CD4-positive, alpha-beta T cell (primary cell): ENCODE measurements at places on chromosomes 3 and 15. TPM values are rescaled to one million over a fixed set of nuclear protein-coding genes. Genes with fewer than 3 reads are reported as not detected.
A peak's percentile ranks its signal among the peaks of the same experiment; 100 is the strongest.

GRCh38 chr3:22819209-22819608 is 383.9 kb upstream of the UBE2E2 start:
- H3K4me3 ChIP-seq, result no peak overlapping the region
- no peaks in the 10 kb centered on the region for H3K27me3 ChIP-seq
- no peaks in the 10 kb centered on the region for H3K36me3 ChIP-seq

- no peaks in the 10 kb centered on the region for H3K4me1 ChIP-seq
- peak overlapping the region; percentile 10 for H3K27ac ChIP-seq
- no peaks in the 10 kb centered on the region for H3K36me3 ChIP-seq
- H3K27me3 ChIP-seq, result no peaks in the 10 kb centered on the region
- peak; percentile 23 for DNase-seq
Observed at GRCh38 chr3:18499301-18499700, 74.2 kb upstream of the SATB1 start.

The BNC1 gene
- total RNA-seq, result not detected

The PLSCR2 gene
- not detected for total RNA-seq

The ABCF3 gene
- 166 TPM for total RNA-seq

GRCh38 chr3:112390783-112391641 is 58.1 kb downstream of the CD200 start:
- H3K4me1 ChIP-seq, result peaks cover 10% of the 10 kb centered on the region
- no peak overlapping the region for H3K4me3 ChIP-seq
- H3K27ac ChIP-seq, result no peak overlapping the region
- H3K36me3 ChIP-seq, result no peaks in the 10 kb centered on the region

DNA sequence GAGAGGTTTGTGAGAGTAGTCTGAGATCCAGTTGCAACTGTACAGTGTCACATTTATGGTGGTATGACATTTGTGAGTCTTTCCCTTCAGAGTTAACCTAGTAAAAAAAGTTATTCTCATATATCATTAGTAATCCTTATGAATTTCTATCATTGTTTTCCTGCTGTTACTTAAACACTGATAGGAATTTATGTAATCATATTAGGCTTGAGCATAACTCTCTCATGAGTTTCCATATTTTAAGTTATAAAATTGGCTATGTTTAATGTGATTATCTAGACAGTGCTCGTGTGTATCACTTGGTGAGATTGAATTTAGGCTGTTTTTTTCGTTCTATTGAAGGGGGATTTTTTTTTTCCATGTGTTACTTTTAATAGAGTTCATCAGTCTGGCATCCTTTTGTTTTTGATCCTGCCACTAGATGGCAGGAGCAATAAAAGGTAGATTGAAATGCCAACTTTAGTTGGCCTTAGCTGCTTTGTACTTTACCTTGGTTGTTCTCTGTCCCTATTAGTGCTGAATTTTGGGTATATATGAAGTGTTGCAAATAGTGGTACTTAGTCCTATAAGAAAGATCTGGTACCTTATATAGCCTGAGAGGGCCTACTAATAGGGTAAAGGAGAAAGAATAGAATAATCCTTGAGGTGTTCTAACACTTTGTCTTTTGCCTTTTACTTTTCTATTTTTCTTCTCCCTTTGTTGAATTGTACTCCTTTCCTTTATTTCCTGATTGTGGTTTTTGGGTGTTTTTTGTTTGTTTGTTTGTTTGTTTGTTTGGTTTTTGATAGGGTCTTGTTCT is 17.9 kb downstream of the STT3B start:
- no peaks in the 10 kb centered on the region for H3K36me3 ChIP-seq
- no peak overlapping the region for H3K4me3 ChIP-seq
- H3K27me3 ChIP-seq, result no peaks in the 10 kb centered on the region
- no peak overlapping the region for H3K27ac ChIP-seq

GRCh38 chr15:77568014-77568972 is 64.4 kb downstream of the LINGO1 start:
- H3K4me1 ChIP-seq, result no peaks in the 10 kb centered on the region
- no peaks in the 10 kb centered on the region for H3K36me3 ChIP-seq
- no peak overlapping the region for H3K4me3 ChIP-seq
- DNase-seq, result no peak
- no peaks in the 10 kb centered on the region for H3K27me3 ChIP-seq

The SLCO2A1 gene
- not detected for total RNA-seq

The ZNF80 gene
- 0.17 TPM for total RNA-seq

DNA sequence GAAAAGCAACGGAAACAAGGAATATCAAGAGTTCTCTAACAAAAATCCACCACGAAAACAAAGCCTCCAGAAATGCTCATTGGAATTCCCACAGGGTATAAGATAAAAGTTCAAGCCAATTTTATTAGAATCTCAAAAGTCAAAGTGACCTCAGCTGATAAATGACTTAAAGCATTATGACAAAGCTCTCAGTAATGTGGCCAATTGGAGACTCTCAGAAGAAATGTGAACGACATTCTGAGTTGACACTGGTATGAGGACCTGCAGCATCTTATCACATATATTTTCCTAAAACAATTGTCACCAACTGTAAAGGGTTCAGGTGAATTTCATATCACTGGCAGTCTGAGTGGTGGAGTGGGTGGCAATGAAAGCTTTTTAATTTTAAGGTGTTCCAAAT is 199.1 kb downstream of the FOXP1 start:
- H3K4me1 ChIP-seq, result peaks cover 23% of the 10 kb centered on the region
- no peak overlapping the region for H3K4me3 ChIP-seq
- no peaks in the 10 kb centered on the region for H3K36me3 ChIP-seq
- no peaks in the 10 kb centered on the region for H3K27me3 ChIP-seq
- no peak for DNase-seq
- H3K27ac ChIP-seq, result no peak overlapping the region

The ZDHHC19 gene
- not detected for total RNA-seq

GRCh38 chr15:82545478-82545877 is 5.2 kb upstream of the RPS17 start:
- peaks cover 9% of the 10 kb centered on the region for H3K4me1 ChIP-seq
- no peak for DNase-seq
- H3K27ac ChIP-seq, result no peak overlapping the region
- no peak overlapping the region for H3K4me3 ChIP-seq

GRCh38 chr3:156252656-156253055 is 132.3 kb downstream of the KCNAB1 start:
- H3K27ac ChIP-seq, result no peak overlapping the region
- no peaks in the 10 kb centered on the region for H3K4me1 ChIP-seq
- H3K36me3 ChIP-seq, result no peaks in the 10 kb centered on the region
- no peak overlapping the region for H3K4me3 ChIP-seq

- no peak overlapping the region for H3K4me3 ChIP-seq
- no peak for DNase-seq
- H3K27me3 ChIP-seq, result no peaks in the 10 kb centered on the region
- H3K27ac ChIP-seq, result no peak overlapping the region
Observed at GRCh38 chr3:128170866-128171516, 17.7 kb downstream of the EEFSEC start.

The MORC1 gene
- not detected for total RNA-seq

DNA sequence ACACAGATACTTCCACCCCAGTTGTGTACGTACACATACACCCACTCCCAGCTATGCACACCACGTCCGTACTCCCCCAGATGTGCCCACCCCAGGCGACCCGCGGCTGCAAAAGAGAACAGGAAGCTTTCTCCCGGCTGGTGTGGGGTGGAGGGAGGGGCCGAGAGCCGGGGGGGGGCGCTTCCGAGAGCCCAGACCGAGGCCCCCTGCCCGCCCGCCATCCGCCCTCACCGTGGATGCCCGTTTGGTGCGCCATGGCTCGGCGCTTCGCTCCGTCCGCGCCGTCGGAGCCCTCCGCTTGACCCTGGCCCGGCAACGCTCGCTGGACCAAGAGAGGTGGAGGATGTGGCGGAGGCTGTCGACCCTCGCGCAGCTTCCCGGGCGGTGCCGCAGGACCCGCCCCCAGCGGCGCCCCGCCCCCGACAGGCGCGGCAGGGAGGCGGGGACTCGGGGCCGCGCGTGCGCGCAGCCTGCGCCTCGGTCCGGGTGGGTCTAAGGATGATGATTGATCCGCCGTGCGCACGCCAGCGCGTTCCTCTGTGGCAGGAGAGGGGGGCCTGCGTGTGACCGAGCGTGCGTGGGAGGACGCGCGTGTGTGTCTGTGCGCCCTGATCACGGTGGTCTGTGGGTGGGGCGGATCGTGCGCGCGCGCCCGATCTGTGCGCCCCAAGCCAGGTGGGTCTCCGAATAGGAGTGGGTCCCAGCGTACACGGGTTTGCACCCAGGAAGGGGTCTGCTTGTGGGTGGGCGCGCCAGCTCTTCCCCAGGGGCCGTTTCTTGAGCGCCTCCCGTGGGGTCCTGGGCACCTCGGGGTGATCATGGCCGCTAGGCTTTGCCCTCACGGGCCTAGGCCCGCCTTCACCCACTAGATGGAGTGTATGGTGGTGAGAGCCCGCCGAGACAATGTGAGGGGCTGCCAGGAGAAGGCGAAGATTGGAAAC is at the start of gene TWF2:
Gene TWF2, minus strand, starts transcription at position 398 of the 941 bp plus-strand sequence. Its CDS starts 142 bp downstream, at position 256.
- peak within 1 kb of the TSS; percentile 81 for H3K27ac ChIP-seq
- H3K4me3 ChIP-seq, result peak within 1 kb of the TSS; percentile 99
- peak; percentile 70 for DNase-seq
- H3K27me3 ChIP-seq, result no peaks in the 10 kb centered on the region
- H3K4me1 ChIP-seq, result peaks cover 80% of the 10 kb centered on the region
- H3K36me3 ChIP-seq, result peaks cover 15% of the 10 kb centered on the region
